ENCODE measurements at places on chromosomes 12 and 14.

GRCh38 chr12:9079883-9080675 lies 35.6 kb downstream of the A2M start:
- no peak for DNase-seq

DNA sequence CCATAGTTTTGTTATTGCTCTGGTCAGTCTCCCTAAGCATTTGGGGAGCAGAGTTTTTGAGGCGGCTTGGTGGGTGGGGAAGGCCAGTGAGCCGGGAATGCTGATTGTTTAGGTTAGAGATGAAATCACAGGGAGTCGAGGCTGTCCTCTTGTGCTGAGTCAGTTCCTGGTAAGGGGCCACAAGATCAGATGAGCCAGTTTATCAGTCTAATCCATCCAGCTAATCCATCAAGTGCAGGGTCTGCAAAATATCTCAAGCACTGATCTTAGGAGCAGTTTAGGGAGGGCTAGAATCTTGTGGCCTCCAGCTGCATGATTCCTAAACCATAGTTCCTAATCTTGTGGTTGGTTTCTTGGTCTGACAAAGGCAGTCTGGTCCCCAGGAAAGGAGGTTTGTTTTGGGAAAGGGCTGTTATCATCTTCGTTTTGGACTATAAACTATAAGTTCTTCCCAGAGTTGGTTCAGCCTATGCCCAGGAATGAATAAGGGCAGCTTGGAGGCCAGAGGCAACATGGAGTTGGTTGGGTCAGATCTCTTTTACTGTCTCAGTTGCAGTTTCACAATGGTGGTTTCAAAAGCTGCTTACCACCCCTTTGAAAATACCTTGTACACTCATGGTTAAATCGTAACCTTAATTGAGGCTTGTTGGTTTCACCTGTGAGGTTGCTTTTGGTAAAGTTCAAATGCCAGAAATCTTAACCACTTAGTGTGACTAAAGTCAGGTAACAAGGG lies 33.6 kb upstream of the HIGD1C start:
- DNase-seq = no peak

GRCh38 chr14:29220566-29220965 lies 454.0 kb downstream of the FOXG1 start:
- no peak for DNase-seq

DNA sequence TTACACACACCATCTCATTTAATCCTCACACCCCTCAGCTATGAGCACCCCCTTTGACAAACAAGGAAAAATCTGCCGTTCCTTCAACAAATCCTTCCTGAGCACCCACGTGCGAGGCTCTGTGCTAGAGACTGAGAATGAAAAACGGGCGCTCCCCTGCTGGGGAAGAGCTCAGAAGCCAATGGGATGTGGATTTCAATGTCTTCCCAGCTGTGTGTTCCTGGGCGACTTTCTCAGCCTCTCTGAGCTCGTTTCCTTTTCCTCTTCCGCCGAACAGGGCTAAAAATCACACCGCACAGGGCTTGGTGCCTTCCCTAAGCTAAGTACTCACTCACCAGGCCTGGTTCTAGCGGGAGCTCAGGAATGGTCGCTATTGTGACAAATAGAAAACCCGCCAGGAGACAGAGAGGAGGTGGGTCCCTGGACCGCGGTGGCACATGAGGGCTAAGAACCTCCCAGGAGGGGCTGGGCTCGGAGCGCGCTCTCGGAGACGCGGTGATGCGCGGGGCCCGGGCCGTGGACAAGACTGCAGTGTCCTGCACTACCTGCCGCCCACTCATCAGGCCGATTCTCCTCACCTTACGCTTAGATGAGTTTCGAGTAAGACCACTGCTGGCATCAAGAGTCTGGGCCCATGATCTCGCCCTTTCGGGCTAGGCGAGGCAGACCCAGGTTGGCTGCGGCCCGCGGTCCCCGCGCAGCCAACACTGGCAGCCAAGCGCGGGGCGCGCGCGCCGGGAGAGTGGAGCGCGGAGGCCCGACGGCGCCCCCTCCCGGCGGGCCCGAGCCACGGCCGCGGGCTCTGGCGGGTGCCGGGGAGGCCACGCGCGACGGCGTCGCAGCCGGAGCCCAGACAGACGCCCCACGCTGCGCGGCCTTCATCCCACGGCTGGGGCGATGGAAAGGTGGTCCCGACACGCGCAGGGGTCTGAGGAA lies 17.0 kb downstream of the ZDHHC22 start:
- peak; percentile 45 for DNase-seq

GRCh38 chr14:96362071-96362964 lies 823 bp downstream of the ATG2B start:
- peak; percentile 48 for DNase-seq

- no peak for DNase-seq
Measured at GRCh38 chr12:16175840-16176239, 101.6 kb downstream of the SLC15A5 start.

DNA sequence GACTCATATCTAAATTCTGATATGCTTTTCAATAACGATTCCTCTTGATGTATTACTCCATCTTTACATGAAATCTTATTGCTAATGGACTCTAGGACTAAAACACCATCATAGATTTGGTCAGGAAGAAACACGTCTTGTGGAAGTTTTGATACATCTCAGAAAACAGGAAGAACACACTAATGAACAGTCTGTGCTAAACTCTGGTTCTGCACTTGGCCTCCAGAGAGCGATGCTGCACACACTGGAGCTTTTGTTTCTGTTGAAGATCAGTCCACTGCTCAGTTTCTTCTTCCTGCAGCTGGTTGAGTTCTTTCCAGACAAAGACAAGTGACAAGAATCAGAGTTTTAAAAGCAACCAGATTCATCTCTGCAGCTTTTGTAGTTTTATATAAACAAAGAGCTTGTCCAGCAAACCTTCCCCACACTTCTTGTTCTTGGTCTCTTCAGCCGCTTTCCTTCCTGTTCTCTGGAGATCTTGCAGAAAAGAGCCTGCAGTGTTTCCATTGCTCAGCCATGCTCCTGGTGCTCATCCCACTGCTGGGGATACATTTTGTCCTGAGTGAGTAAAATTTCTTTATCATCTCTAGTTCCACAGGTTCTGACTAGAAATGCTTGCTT lies 229.1 kb upstream of the OR4E1 start:
- DNase-seq = no peak

GRCh38 chr12:109871668-109872314 lies 8.6 kb downstream of the GLTP start:
- DNase-seq = no peak

DNA sequence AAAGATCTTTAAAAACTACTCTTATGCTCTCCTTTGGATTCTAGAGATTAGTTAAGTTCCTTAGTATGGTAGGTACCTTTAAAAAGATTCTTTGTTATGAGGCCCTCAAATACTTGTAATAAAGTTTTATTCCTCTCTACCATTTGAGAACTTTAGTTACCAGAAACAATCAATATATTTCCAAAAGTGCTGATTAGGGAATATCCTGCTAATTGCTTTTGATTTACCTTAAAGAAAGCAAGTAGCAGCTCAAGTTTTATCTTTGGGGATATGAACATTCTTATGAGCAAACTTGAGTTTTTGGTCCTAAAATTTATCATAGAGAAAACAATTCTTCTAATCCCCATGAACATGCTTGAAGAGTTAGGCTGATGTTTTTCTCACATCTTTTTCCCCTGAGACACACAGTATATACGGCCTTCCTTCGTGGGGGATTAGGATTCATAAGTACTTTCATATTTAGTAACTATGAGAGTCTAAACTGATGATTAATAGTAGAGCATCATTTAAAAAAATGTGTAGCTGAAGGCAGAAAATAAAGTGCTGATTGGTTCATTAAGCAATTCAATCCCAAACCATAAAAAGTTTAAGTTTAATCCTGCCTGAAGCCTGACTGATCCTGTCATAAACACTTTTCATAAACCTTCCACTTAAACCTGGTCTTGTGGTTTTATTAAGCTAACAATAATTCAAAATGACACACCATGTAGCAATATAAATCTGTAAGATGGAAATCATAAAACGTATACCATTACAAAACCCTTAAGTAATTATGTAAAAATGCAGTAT lies 380.5 kb upstream of the FBXO33 start:
- no peak for DNase-seq

DNA sequence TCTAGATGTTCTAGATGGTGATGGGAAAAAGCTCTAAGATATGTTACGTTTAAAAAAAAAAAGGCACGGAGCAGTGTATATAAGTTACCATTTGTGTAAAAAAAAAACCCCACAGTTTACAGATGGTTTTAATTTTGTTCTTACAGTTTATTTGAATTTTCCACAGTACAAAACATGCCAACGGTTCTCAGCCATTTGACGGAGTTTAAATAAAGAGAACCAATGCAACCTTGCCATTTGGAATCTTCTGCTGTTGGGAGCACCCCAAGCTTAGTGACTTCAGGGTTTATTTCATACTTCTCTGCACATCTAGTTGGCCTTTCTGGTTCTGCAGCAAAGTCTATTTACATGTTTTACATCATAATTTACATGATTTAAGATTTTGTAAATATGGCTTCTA lies 7.7 kb upstream of the HPD start:
- DNase-seq = no peak

DNA sequence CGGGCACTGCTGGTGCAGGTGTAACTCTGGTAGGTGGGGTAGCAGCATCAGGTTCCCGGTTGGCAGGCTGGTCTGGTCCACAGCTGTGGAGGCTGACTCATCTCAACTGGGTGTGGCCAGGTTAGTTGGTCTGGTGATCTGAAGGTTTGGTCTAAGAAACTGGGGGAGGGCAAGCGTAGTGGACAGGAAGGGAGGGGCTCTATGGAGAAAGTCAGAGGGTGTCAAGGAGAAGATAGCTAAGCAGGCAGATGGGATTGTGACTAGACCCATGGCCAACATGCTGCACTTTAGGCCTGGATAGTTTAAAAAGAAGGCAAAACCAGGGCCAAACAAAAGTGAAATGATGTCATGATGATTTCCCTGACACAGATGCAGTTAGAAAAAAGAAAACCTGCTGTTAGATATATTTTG lies 7.9 kb downstream of the TRIM9 start:
- DNase-seq = no peak

DNA sequence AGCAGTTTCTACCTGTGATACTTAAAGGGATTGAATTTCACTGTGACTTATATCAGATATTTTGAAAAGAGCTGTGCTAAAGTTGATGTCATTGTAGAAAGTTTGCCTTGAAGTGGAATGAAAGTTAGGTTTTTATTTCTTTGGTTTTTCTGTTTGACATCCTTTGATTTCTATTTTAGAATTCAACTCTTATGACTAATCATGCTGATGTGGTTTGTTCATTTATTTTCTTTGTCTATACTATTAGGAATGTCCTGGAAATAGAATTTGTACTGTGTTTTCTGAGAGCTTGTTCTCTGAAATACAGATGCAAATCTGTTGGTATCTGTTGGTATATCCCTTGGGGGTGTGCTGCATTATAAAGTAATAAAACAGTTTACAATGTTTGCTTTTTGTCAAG lies 3.3 kb downstream of the CNOT2 start:
- no peak for DNase-seq

- peak; percentile 79 for DNase-seq
Measured at GRCh38 chr14:35416108-35416750, 11.7 kb upstream of the NFKBIA start.

GRCh38 chr12:115870510-115870909 lies 407.0 kb downstream of the MED13L start:
- DNase-seq = no peak

DNA sequence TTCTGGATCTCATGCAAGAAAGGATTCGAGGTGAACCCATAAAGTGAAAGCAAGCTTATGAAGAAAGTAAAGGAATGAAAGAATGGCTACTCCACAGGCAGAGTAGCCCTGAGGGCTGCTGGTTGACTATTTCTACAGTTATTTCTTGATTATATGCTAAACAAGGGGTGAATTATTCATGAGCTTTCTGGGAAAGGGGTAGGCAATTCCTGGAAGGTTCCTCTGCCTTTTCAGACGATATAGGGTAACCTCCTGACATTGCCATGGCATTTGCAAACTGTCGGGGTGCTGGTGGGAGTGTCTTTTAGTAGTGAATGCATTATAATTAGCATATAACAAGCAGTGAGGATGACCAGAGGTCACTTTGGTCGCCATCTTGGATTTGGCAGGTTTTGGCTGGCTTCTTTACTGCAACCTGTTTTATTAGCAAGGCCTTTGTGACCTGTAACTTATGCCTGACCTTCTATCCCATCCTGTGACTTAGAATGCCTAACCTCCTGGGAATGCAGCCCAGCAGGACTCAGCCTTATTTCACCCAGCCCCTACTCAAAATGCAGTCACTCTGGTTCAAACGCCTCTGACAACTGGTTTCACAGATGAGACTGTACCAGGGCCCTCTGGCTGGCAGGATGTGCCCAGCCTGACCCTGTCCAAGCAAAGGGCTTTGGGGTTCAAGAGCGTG lies 157.7 kb upstream of the SFSWAP start:
- DNase-seq = no peak

DNA sequence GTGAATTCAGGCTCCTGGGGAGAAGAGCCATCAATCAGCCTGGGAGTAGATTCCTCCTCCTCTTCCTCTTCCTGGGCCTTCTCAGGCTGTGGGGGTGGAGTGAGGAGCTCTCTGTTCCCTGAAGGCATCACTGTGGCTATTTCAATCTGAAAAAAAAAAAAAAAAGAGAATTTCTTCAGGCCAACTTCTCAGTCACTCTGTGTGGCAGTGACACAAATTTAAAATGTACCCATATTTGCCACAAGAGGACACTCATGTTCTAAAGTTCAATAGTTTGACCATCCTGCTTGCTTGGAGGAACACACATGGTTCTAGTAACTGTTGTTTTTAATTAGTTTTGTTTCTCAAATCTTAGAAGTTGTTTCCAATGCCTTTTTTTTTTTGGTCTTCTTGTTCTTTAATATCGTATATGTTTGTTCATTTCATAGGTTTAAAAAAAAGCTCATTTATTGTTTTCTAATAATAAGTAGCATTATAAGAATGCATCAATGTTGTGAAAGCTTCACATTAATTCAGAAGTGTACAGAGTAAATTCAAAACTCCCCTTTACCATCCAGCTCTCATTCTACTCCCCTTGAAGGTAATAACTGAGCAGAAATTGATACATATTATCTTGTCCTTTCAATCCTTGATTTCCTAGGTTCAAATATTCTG lies 23.3 kb upstream of the CCER1 start:
- no peak for DNase-seq

DNA sequence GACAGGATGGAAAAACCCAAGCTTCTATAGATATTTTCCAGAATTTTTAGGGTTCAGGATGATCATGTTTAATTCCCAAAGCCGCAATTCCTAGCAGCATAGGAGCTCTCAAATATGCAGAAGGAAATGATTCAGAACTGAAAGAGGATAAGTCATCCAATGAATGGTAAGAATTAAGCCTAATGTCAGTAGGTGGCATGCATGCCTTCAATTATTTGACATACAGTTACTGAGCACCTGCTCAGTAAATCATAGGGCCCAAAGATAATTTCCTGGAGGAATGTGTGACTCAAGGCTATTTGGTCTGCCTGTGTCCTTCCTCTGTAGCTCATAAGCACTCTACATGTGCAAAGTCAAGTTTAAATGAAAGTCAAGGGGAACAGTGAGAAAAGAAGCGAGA lies 116.8 kb upstream of the SLC38A4 start:
- no peak for DNase-seq

DNA sequence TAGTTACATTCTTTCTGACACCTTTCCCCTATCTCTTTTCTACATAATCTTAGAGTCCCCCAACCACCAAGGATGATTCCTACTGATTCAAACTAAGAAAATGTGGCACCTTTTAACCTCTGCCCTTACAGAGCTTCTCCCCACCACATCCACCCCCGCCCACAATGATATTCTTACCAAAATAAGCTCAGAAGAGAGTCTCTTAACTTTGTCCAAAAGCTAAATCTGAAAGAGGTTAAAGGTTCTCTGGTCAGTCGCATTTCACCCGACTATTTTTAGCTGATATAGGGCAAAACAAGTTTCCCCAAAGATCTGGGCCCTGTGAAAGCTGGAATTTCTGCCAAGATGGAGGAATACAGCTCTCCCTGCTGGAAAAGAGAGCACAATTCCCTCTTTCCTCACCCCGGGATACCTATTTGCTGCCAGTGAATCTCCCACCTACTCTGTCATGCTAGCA lies 128.6 kb downstream of the ZFP36L1 start:
- peak; percentile 40 for DNase-seq
